ENCODE measurements at places on chromosomes 5 and 9.
A peak's percentile ranks its signal among the peaks of the same experiment; 100 is the strongest.

- no peak for DNase-seq
These were observed 13.6 kb downstream of the RNF145 start for GRCh38 chr5:159195775-159196174.

DNA sequence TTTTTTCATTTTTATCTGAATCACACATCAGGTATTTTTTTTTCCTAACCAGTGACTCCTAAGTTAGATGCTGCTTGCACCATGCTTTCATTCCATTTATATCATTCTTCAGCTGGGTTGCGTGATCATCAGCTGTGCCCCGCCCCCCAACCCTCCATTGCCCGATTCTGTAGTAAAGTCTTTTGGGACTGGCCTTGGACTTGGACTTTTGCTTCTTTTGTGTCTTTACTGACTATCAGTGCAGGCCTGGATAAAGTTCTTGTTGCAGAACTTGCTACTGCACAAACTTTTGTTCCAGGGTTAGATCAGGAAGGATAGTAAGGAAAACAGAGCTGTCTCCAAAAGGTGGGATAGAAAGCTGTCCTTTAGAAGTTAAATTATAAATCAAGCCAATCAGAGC is 38.5 kb downstream of the SLC22A5 start:
- no peak for DNase-seq

GRCh38 chr5:138964647-138965201 is 89.6 kb upstream of the LRRTM2 start:
- no peak for DNase-seq

GRCh38 chr5:15290953-15291352 is 209.0 kb upstream of the FBXL7 start:
- DNase-seq: no peak

GRCh38 chr9:114154600-114155102 is 686 bp upstream of the COL27A1 start:
- no peak for DNase-seq

DNA sequence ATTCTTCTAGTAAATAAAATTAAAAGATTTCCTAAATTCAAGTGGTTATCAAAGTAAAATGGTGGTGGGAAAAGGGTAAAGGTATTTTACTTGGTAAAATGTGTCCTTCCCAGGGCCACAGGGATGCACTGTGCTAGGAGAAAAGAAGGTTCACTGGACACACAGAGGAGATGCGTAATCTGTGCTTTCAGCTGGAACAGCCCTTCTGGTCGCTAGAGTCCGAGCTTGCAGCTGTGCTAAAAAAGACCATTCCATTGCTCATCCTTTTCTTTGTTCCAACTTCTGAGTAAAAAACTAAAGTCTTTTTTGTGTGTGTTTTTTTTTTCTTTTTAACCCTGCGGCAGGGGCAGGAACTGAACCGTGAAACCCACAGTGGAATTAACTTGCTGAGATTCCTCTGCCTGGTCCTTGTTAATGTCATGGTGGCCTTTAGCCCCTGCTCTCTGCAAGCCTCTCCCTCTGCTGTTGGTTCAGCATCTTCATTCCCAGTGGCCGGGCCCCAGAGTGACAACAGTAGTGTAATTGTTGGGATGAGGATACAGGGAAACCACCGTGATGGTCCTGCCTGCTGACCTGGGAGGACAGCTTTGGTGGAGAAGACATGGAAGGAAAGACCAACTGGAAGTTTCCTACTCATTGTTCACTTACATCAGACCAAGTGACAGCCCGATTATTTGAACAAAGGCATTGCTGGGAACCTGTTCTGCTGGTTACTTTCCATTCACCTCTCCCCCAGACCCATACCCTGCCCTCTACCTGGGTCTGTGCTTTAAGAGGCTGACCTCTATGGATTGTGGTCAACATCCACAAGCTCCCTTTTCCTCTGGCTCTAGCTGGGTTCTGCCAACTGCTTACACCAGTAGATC is 31.9 kb upstream of the FSTL4 start:
- no peak for DNase-seq

GRCh38 chr5:72633041-72633445 is 125.8 kb upstream of the ZNF366 start:
- no peak for DNase-seq

DNA sequence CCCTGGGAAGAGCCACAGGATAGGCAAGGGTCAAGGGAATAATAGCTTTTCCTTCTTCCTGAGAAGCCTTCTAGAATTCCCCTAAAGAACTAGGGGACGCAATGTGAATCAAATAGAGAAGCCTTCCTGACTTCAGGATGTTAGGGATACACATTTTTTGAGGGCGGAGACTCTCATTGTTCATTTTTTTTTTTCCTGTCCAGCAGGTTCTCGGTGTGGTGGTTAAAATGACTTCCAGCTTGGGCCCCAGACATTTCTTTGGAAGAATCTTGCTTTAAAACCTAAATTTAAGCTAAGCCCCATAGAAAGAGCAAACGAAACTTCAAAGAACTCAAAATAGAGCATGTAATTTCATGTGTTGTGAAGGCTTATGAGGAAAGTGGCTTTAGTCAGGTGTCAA is 80.8 kb downstream of the IQGAP2 start:
- DNase-seq: no peak

DNA sequence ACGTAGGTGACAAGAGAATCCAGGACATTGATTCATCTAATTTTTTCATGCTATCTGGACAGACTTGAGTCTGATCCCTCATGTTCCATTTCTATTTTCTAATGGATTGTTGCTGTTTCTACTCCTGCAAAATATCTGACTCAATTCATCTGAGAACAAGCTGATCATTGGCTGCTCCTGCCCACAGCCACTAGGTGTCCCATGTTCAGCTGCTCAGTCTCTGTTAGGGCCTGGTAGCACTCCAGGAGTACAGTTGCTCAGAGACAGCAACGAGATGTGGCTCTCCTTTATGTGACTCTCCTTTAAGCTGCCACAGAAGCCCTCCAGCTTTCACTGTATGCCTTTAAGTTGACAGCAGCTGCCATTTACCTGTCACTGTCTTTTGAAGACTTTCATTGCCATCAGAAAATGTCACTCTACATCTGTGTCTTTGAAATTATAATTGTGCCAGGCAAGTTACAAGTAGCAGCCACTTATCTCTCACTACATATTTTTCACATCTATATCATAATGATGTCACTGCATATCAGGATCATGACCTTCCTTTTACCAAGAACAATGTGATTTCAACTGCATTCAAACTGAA is 1944.2 kb upstream of the NUDT12 start:
- DNase-seq: no peak

GRCh38 chr5:43017428-43017815 is 22.7 kb downstream of the ANXA2R start:
- DNase-seq: peak; percentile 69

DNA sequence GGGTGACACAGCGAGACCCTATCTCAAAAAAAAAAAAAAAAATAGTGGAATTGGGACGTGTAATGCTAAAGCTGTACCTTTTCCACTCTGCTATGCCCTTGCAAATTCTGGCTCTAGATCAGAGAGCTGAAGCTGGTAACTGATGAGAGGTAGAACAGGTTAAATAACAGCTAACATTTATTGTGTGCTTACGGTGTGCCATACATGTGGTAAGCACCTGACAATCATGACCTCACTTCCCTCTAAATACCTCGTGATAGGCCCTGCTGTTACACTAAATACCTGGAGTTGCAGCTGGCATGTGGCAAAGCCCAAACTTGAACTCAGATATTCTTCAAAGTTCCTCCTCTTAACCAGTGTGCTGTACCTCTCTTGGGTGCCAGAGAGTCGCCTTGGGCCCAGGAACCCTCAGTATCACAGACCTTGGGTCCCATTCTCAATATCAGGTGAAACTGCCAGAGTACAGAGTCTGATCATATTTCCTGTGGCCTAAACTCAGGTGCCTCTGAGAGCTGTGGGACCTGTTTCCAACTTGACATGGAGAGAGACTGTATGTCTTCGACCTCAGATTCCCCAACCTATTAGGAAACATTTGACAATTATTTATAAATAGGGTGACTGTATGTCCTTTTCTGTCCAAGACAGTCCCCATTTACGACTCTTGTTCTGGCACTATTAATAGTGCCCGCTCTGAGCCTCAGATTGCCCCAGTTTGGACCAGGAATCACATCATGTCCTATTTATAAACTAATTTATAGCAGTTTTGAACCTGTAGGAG is 4.8 kb downstream of the ARL10 start:
- DNase-seq: no peak

- DNase-seq: no peak
These were observed 14.6 kb downstream of the ZBTB43 start for GRCh38 chr9:126819482-126819881.

DNA sequence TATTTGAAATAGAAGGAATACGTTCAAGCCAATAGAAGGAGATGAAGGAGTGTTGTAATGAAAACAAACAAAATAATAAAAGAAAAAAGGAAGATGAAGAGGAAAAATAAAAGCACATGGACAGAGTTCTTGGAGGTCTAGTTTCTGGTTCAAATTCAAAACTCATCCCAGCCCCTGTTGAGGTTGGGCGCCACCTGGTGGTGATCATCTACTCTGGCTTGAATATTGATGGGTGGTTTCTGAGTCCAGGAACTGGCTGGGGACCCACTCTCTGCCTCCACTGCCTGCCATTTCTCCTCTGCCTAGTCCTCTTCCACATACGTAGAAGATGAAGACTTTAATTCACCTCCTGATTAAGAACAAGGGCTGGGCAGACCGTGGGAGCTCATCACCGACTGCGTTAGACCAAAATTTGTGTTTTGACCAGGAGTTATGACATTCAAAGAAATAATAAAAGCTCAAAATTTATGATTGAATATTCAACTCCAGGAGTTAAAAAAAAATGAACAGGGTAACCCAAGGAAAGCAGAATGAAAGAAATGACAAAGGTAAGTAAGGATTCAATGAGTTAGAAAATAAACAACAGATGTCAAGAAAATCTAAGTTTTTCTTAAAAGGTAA is 99.0 kb upstream of the SLC1A3 start:
- peak; percentile 92 for DNase-seq

DNA sequence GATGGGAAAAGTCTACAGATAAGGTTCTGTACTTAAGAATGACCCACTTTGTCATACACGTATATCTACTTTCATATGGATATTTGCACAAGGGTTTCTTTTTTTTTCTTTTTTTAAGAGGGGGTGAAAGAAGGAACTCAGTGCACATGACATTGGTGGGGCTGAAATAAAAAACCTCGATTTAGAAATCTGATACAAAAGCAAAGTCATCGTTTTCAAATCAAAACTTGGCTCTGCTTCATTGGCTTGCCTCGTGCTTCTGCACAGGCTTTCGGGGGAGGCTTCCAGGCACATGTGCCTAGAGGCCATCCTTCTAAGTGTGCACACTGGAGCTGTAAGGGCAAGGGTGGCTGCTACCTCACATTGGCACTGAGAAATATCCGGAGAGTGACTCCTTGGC is 31.1 kb downstream of the PTTG1 start:
- no peak for DNase-seq

DNA sequence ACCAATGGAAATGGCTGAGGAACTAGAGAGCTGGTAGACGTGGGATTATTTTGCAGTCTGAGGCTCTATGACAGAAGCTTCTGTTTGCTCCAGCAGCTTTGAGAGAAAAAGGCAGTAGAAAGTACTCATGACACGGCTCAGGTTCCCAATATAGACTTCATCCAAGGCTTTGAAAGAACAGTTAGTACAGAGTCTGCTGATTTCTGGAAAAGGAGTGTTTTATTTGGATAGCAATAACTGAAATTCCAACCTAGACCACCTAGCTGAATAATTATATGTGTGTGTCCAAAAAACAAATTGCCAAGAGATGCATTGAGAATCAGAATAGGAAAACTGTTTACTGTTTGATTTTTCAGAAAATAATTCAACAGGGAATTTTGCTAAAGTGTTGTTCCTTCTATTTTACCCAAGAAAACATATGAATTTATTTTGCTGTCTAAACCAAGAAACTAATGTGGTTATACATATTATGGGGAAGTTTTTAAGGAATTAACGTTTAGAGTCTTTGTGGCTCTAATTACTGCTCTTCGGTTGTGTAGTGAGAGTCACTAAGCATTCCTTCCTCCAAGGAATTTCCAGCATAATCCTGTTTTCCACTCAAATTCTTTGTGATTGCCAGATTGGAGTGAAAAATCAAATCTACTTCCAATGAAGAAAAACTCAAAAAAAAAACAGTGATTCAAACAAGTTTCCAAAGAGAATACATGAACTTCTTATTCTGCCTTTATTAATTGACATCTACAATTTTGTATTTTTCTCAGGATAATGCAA is 18.1 kb upstream of the MTX3 start:
- DNase-seq: no peak

DNA sequence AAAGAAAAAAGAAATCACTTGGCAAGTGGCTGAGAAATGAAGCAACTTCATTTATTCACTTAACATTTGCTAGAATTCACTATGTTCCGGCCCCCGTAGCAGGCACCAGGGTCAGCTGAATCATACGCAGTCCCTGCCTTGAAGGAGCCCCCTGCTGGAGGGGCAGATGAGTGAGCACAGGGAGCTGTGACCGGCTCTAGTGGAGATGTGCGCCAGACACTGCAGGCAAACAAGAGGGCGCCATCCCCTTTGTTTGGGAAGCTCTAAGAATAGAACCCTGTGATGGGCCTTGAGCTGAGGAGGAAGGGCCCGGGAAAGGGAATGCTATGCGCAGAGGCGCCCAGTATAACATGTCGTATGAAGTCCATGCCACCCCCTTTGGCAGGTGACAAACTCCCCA is 20.2 kb upstream of the RPL26L1 start:
- DNase-seq: peak; percentile 69

DNA sequence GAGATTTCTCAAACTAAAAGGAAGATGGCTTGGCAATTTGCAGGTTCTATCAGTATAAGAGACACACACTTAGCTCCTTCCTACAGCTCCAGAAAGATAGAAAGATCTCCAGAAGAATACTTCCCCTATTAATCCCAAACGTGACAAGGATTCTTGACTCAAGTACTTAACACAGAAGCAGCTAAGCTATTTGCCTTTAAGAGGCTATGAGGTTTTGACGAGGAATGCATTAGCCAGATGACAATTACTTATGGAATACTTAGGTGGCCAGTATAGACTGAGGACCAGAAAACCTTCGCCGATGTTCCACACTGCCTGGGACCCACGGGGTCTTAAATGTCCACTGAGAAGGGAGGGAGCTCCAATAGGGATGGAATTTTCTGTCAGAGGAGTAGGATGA is 340.5 kb upstream of the KIF2A start:
- DNase-seq: no peak

- no peak for DNase-seq
These were observed 54.9 kb upstream of the CAMK4 start for GRCh38 chr5:111169269-111169668.

DNA sequence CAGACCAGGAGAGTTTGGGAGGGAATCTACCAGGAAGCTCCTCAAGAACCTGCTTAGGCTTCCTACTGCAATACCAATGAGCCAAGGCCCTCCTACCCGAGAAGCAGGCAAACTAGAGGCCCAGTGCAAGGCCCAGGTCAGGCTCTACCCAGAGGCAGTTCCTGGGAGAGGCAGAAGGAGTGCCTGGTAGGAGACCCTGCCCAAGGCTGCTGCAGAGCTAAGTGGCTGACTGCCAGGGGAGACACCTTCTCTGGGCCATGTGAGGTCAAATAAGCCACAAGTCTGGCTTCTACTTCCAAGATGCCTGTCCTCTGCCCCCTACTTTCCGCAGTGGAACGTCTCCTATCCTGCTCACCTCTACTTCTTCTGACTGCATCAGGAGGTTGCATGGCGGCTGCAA is 17.8 kb downstream of the ACSL6 start:
- DNase-seq: peak; percentile 69
